Regular cardiac myocyte (primary cell): ENCODE measurements at places on chromosomes 6 and 20. TPM values are rescaled to one million over a fixed set of nuclear protein-coding genes. Genes with fewer than 3 reads are reported as not detected.

Gene BPIFA1
- total RNA-seq, result not detected in 2 replicates

Gene MRAP2
- total RNA-seq, result 1.7 and 3.7 TPM in 2 replicates

Gene PLN
- 0.19 and 3.1 TPM in 2 replicates for total RNA-seq

Gene EDN3
- not detected in 2 replicates for total RNA-seq

Gene EIF2S2
- total RNA-seq, result 118 and 133 TPM in 2 replicates

Gene ZBP1
- not detected in 2 replicates for total RNA-seq

Gene DDAH2
- 58.1 and 70.5 TPM in 2 replicates for total RNA-seq
